ENCODE measurements at places on chromosomes 7 and 10. TPM values are rescaled to one million over a fixed set of nuclear protein-coding genes. Genes with fewer than 3 reads are reported as not detected.

The CHST15 gene
- total RNA-seq: 8.6 TPM

DNA sequence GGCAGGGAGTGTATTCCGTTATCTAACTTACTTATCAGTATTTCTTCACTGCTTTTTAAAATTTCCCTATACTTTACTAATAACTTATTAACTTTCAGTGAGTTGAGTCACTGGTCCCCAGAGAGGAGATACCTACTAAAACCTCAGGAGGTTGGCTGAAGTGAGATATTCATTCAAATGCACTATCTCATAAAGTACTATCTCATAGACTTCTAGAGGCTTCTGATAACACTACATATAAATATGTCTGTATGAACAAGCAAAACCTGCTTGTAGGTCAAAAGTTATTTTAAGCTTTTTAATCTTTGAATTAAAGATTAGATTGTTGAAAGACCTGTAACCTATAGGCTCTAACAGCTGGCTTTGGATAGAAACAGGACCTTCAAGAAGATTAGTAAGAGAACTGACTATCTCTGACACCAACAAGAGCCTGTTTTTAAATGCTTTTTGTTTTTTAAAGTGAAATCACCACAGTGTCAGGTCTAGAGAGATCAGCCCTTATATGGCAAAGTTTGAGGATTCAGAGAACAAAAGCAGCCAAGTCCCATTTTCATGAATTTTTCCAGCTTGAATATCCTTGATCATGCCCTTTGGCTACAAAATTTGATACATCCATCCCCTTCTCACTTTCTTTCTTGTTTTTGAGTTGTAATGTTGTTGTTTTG is 242.2 kb downstream of the ARL4A start:
- DNase-seq: no peak

The SLC29A4 gene
- total RNA-seq: 0.84 TPM

The NACAD gene
- total RNA-seq: 8.2 TPM

- DNase-seq: no peak
Observed at GRCh38 chr10:120943542-120943941, 92.4 kb downstream of the WDR11 start.

- DNase-seq: no peak
Observed at GRCh38 chr7:7686811-7687508, 31.4 kb downstream of the RPA3 start.

DNA sequence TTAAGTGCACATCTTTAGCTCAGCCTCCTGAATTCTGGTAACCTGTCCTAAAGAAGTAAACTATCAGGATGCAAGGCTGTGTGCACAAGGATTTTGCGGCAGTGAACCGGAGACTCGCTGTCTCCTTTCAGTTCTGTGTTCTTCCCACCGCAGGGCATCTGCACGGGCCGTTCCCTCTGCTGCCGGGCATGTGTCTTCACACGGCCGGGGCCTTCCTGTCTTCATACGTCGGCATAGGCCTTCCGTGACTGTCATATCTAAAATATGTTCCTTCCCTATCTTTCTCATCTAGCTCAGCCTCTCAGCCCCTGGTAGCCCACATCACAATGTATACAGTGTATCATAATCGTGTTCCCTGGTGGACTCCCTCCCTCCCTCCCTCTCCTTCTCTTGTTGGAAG is 16.4 kb downstream of the PALD1 start:
- DNase-seq: no peak

Data from HFFc6 (cell line).